ENCODE measurements at places on chromosomes 7 and 10.
A peak's percentile ranks its signal among the peaks of the same experiment; 100 is the strongest.

DNA sequence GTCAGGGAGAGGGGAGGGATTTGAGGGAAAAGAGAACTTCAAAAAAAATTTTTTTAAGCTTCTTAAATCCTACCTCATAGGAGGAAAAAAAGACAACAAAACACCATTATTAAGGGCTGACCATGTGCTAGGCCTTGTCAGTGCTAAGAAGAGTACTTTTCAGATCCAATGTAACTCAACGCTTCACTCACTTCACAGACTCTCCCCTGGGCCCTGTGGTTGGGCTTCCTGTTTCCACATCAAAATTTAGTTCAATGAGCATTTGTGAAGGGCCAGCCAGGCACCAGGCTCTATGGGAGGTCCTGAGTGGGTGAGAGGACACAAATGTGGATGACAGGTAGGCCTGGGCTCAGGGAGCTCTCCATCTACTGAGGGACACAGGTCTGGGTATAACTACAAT is 249.8 kb downstream of the PTEN start:
- peak; percentile 35 for DNase-seq

DNA sequence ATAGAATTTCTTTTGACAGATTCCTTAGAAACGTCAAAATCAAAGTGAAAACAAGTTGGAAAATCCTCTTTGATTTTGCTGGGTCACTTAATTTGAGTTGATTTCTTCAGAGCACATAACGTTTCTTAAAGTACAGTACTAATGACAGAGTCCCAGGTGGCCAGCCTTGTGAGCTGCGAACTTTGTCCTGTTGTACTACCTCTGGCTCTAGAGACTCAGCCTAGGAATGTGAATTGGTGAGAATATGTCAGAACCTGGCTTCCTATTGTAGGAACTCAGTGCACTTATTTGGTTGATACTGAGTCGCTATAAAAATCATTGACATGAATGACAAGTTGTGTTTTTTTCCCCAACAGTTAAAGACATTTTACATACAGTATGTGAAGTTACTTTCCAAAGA is 20.2 kb downstream of the SDK1 start:
- DNase-seq: no peak

DNA sequence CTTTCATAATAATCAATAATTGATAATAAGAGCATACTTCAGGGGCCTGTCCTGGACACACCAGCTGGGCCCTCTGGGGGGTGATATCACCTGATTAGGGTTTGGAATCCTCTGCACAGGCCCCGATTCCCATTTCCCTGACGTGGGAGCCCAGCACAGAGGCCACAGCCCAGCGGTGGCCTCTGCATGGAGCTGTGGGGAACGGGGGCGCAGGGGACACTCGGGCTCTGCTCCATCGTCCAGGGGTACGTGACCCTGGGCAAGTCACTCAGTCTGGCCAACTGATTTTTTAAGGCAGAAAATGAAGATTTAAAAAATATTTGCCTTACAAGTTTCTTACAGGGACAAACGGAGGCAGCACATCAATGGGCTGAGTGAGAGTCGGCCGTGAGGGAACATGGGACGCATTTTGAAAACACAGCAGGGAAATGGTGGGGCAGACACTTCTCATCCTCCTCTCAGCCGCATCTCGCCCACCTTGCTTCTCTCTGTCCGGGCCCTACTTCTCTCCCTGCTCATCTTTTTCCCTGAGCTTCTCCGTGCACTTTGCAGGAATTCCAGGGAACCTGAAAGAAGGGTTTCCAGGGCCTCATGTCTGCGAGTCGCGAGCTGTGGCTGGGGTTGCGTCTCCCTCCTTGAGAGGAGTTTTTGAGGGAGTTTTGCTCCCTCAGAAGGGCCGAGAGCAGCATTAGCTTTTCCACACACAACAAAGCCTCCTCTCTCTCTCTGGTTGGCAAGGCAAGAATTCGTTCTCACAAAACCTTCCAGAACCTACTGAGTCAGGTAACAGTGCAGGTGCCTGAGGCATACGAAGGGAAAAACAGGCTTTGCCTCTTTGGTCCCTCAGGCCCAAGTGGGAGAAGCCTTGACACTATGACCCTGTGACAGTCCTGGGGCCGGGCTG is 312.0 kb downstream of the WDR37 start:
- DNase-seq: no peak

- DNase-seq: peak; percentile 37
Observed at GRCh38 chr10:132574783-132575319, 37.3 kb downstream of the INPP5A start.

GRCh38 chr10:47372726-47373125 is 11.4 kb downstream of the ZNF488 start:
- DNase-seq: no peak

DNA sequence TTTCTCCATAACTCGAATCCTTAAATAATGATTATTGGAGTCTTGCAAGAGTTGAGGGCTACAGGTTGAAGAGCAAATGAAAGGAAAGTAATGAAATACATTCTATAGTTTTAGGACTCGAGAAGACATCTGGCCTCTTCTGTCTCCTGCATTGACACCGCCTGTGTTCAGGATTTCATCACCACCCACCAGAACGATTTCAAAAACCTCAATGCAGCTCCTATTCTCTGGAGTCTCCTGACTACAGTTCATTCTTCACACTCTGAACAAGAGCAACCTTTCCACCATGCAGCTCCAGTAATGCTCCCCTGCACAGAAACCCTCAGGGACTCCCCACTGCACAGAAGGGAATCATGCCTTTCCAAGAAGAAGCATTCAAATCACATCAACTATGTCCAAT is 5.5 kb downstream of the IL15RA start:
- peak; percentile 26 for DNase-seq

- peak; percentile 87 for DNase-seq
Observed at GRCh38 chr7:73865738-73866445, 4.9 kb downstream of the TMEM270 start.

- DNase-seq: no peak
Observed at GRCh38 chr7:76428149-76428823, 3.5 kb downstream of the ZP3 start.

DNA sequence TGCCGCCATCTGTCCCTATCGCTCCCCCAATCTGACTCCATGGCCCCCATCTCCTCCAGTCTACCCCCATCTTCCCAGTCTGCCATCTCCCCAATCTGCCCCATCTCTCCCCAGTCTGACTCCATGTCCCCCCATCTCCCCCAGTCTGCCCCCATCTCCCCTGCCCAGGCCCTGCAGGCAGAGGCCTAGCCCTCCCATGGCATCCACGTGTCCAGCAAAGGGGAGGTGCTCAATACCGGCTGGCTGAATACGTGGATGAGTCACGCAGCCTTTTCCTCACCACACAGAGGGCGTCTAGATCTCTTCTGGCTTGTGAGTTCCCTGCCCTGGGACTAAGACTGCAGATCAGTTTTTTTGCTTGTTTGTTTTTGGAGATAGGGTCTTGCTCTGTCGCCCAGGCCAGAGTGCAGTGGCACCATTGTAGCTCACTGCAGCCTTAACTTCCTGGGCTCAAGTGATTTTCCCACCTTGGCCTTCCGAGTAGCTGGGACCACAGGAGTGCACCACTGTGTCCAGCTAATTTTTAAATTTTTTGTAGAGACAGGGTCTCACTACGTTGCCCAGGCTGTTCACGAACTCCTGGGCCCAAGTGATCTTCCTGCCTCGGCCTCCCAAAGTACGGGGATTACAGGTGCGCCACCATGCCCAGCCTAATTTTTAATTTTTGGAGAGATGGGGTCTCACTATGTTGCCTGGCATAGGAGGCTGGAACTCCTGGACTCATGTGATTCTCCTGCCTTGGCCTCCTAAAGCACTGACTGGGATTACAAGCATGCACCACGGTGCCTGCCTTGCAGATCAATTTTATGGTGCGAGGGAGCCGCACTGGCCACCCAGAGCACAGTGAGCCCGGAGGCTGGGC is 15.3 kb upstream of the GPR146 start:
- DNase-seq: peak; percentile 95

- no peak for DNase-seq
Observed at GRCh38 chr10:18240185-18240882, 100.1 kb downstream of the CACNB2 start.

GRCh38 chr7:117066668-117067067 is 113.4 kb downstream of the ST7 start:
- peak; percentile 42 for DNase-seq

DNA sequence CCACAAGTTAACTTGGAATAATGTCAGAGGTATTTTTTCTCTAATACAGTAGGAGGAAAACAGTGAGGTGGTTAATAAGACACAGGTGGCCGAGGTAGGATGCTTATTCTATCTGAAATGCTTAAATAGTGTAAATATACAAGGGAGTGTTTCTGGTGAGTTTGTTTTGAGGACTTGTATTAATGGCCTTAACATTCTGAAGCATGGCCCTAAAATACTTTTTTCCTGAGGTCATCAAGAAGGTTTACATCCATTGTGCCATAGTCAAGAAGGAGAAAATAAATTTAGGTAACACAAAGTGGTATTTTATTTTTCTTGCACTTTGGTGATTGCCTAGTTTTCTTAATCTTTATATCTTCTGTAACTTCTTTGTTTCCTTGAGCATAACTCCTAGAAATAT is 18.8 kb downstream of the GNAI1 start:
- no peak for DNase-seq

DNA sequence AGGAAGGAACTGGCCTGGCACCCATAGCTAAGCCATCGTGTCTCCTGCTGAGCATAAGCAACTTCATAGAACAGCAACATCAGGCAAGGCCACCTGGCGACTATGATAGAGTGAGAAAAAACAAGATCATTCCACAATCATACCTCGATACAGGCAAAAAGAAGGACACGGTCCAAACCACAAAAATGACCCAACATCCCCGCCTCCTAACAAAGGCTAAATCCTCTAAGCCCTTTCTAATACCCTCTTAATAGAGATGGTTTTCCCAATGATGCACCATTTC is 40.2 kb upstream of the SVOPL start:
- no peak for DNase-seq

DNA sequence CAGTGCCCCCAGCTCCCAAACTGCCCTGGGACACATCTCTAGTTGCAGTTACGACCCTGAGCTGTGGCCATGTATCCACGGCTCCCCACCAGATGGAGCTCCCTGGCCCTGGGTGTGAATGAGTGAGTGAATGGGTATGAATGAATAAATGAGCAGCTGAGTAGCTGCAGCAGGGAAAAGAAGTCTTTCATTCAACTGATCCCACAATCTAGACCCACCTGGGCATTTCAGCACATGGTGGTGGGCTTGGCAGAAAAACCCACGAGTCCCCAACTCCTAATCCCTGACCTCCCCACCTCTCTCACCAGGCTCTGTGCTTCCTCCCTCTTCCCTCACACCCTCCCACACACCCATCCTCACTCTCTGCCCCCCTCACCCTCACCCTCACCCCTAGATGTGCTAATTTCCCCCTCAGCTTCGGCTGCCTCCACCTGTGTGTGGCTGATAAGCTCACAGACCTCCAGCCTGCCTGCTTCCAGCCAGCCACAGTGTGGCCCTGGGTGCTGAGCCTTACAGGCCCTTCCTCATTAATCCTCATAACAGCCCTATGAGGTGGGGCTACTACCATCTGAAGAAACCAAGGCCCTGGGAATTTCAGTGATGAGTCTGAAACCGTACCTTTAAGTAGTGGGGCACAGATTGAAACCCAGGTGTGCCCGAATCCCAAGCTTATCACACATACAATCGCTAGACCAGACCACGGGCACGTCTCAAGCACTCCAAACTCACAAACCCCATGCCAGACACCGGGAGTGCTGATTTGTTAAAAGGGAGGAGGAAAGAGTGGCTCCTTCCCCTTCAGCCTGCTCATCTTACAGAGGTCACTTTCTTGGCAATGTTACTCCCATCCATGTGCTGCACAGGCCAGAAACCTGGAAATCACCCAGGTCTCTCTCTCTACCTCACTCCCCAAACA is 2.2 kb upstream of the ATP6V1F start:
- DNase-seq: peak; percentile 83

DNA sequence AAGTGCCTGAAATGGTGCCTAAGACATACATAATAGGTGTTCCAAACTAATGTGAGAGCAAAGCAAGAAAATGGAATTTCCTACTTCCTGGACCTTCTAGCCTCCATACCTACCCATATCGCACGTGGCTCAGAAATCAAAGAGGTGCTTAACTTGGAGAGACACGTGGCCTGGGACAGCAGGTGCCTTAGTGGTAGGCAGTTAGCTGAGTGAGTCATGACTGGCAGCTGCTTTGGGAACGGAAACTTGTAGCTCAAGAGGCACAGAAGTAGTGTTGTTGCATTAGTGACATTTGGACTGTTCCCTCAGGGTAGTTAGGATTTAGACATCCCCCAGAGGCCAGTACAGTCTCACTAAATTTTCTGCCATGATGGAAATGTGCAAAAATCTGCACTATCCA is 12.0 kb upstream of the BMPER start:
- DNase-seq: no peak

GRCh38 chr10:17918187-17918903 is 33.4 kb upstream of the SLC39A12 start:
- DNase-seq: no peak

DNA sequence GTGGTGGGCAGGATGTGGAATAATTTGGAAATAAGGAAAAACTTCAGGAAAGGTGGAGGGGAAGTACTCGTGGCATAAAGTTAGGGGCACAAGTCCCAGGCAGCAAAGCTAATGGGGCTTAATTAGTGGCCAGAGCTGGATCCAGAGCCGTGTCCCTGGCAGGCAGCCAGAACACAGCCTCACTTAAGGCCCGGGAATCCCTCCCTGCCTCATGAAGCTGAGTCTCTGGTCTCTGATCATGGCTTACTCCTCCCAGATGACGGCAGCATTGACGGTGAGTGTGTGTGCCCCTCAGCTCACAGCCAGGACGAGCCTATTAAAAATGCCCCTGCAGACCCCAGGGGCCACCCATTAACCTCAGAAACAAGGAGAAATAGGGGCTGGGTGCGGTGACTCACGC is 48.2 kb upstream of the NPTX2 start:
- DNase-seq: no peak

DNA sequence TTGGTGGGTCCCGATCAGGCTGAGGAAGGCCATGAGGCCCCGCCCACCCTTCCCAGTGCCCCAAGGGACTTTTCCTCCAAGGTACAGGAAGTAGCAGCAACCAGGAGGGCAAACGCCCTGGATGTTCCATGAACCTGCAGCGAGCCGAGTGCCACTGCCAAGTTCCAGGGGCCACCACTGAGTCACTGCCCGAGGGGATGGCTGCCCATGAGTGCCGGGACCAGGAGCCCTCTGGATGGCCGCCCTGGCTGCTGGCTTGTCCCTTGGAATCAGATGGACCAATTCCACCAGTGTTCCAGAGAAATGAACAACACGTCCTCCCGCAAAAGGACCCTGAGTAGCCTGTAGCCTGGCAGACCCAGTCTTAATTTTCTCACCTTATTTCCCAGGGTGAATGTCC is 74.2 kb downstream of the ZRANB1 start:
- no peak for DNase-seq

DNA sequence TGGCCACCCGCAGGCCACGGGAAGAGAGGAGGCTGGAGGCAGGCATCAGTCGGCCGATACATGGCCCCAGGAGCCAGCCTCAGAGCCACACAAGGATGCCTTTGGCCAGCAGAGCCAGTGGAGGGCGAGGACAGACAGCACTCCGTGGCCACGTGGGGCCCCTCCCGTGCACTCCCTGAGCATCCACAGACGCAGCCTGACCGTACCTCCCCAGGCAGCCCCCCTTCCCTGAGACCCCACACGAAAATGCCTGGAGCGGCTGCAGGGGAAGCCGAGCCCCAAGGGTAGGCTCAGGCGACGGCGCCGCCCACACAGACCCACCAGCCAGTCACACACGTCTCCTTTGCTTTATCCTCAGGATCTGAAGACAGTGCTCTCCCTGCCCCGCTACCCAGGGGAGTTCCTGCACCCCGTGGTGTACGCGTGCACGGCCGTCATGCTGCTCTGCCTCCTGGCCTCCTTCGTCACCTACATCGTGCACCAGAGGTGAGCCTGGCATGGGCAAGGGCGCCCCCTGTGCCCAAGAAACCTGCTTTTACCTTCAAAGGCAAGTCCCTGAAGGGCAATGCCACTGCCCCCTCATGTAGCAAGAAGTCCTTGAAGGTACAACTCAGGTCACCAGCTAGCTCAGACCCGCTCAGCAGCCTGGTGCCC is 9.0 kb downstream of the ADGRA1 start:
- DNase-seq: peak; percentile 27

Data from hematopoietic multipotent progenitor cell treated with erythropoietin and hydrocortisone succinate and interleukin-3 and kit ligand, for 6 days (in vitro differentiated cells).